ENCODE measurements at places on chromosomes 1 and 21. TPM values are rescaled to one million over a fixed set of nuclear protein-coding genes. Genes with fewer than 3 reads are reported as not detected.

OR2AK2 gene
- total RNA-seq = not detected

FASLG gene
- total RNA-seq = not detected

RGS13 gene
- 1.4 TPM for total RNA-seq

KCNJ9 gene
- total RNA-seq = 0.03 TPM

LCE1C gene
- total RNA-seq = not detected
